ENCODE measurements at places on chromosomes 1 and 21.

- DNase-seq, result no peak
Observed at GRCh38 chr1:79006564-79006963, at the start of gene ADGRL4. ADGRL4 (minus strand) TSS chr1:79006730; CDS start chr1:79006654, 76 bp downstream.

GRCh38 chr21:25813917-25814316, 79.1 kb downstream of the GABPA start:
- DNase-seq, result no peak

DNA sequence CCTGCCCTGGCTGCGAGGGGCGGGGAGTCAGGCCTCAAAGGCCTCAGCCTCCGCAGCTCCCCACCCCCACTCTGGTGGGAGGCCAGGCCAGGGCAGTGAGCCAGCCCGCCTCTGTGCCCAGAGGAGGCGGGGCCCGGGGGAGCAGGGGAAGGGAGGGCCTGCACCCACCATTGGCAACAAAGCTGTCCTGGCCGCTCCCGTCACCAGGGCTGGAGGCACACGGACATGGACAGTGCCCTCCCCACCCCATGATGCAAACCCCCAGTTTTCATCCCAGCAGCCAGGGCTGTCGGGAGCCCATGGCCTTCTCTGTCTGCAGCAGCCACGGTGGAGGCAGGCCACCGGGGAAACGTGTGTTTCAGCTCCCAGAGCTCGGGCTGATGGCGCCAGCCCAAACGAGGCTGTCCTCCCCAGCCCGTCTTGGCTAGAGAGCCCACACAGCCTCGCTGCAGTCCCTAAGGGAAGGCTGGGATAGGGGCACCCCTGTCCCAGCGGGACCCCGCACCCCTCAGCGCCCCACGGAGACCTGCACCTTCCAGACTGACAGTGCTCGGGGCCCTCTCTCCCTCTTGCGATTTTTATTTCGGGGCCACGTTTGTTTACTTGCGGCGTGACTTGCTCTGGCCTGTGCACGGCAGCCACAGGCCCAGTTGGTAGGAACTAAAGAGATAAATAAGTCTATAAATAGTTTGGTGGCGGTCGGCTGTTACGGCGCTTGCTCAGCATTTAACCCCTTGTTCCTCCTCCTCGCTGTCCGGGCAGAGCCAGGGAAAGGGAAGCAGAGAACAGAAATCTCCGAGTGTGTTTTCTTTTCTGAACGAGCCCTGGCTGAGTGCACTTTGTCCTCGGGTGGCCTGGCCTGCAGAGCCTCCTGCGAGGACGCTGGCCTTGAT, 101.8 kb downstream of the PRDM16 start:
- no peak for DNase-seq

DNA sequence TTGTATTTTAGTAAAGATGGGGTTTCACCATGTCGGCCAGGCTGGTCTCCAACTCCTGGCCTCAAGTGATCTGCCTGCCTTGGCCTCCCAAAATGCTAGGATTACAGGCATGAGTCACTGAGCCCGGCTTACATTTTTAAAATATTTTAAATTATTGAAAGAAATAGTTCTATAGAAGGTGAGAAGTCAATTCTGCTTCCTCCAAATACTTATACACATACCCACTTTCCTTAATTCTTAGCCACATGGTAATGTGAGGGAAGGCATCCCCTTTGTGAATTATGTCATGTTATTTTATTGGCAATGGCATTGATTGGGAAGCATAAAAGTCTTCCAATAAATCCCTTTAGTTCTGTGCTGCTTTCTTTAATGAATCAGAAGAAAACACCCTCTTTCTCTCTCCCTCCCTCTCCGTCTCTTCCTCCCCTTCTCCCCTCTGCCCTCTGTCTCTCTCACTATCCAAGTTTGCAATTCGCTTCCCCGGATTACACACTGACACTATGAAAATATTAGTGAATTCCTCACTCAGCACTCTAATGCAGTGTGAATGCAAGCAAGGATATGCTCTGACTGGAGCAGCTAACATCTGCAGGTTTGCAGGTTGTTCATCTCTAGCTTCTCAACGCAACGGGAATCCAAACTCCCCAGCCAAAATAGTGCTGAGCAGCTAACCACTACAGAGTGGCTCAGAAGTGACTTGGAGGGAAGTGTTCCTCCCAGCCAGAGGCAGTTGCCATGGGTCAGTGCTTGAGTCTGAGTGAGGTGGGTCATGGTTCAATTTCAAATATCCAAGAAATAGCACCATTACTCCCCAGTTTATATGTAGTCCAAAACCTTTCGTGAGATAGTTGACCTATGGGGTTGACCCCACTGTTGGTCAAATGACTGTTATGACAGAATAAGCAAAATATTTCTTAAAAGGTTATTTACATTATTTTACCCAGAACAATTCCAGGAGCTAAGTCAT, 77.8 kb upstream of the CD55 start:
- no peak for DNase-seq

- no peak for DNase-seq
Observed at GRCh38 chr1:209729436-209729835, 24.8 kb downstream of the HSD11B1 start.

- DNase-seq, result no peak
Observed at GRCh38 chr1:37999430-38000232, 5.7 kb downstream of the FHL3 start.

- DNase-seq, result no peak
Observed at GRCh38 chr1:150961756-150962155, 12.9 kb downstream of the CERS2 start.

GRCh38 chr21:29187944-29188343, 57.5 kb downstream of the MAP3K7CL start:
- no peak for DNase-seq

- DNase-seq, result no peak
Observed at GRCh38 chr1:81044708-81045107, 756.0 kb upstream of the ADGRL2 start.

DNA sequence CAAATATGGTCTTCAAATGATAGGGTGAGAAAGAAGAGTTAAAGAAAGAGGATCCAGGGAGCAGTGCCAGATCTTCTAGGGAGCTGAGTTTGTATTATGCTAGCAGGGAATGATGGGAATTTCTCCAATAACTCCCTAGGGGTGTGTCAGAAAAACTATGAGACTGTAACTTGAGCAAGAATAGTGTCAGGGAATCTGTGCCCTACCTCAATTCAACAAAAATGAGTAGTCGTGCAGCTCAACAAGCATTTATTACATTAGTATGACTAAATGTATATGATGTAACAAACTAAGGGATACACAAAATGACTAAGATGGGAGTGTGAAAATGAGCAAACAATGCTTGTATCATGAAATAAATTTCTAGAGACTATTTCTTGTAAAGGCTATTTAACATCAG, 24.2 kb downstream of the SPAG17 start:
- no peak for DNase-seq

- no peak for DNase-seq
Observed at GRCh38 chr1:183002797-183003196, 20.4 kb upstream of the LAMC1 start.

- DNase-seq, result no peak
Observed at GRCh38 chr21:18157406-18157805, 87.2 kb upstream of the CHODL start.

GRCh38 chr1:159898527-159898926, 1.4 kb downstream of the CFAP45 start:
- DNase-seq, result no peak

DNA sequence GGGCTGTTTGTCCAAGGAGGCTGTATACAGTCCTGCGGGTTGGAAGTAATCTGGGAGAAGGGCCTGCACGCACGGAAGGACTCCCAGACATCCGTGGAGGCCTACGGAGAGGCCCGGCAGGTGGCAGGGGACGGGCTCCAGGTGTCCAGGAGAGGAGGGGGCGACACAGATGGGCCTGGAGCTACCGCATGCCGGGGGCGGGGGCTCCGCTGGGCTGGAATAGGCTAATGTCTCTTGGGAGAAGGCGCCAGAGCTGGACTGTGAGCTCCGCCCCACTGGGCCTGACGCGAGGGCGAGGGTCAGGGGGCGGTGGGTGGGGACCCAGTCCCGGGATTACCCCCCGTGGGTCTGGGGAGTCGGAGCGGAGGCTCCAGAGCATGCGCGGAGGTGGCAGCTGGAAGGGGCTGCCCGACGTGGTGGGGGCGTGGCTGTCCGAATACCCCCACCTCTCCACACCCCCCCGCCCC, 659 bp downstream of the AGO1 start:
- DNase-seq, result peak; percentile 34

- DNase-seq, result no peak
Observed at GRCh38 chr1:32241001-32241763, 5.8 kb upstream of the FAM167B start.

DNA sequence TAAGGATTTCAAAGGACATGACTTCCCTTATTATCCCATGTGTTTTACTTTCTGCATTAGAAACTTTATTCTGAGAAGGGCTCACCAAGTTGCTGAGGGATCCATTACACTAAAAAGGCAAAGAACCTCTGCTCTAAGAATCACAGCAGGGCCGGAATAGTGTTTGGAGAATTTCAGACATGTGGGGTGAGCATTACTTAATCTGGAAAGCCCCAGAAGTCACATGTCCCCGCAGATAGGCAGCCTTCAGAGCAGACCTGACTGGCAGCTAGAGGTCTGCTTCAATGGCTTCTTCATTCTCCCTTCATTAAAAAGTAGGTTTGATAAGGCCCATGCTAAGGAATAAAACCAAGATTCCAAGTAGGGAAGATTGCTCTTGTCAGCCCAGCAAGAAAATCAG, 52.6 kb upstream of the RBM15 start:
- no peak for DNase-seq

DNA sequence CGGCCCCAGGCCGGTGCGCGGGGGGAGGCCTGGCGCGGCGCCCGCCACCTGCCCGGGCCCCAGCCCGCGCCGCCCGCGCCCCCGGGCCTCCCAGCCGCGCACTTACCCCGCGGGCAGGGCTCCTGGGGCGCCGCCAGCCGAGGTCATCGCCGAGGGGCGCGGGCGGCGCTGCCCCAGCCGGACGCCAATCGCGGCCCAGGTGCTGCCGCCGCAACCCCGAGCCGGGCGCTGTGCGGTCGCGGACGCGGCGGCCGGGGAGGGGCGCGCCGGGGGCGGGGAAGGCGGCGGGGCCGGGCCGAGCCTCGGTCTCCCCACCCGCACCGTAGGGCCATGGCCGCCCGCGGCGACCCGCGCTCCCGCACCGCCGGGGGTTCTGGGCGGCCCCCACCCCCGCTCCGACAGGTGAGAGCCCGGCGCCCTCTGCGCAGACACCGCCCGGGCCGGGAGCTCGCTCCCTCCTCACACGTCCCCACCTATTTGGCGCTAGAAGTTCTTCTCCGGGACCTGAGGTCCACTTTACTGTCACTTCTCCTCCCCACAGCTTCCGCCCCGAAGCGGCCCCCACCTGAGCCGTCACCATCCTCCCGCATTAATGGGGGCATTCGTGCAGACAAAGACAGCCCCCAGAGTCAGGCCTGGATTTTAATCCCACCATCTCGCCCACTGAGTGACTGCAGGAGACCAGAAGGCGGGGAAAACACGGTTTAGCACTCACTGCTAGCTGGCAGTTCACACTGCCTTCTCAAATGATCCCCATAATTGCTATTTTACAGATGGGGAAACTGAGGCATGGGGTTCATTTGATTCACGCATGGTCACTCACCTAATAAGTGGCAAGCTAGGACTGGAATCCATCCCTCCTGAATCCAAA, at the start of gene TTC39A:
TTC39A (minus strand) TSS at position 232 of the 871 bp plus-strand sequence; CDS start at position 147, 85 bp downstream.
- no peak for DNase-seq

GRCh38 chr1:59506952-59507351, 210.1 kb downstream of the FGGY start:
- no peak for DNase-seq

- DNase-seq, result no peak
Observed at GRCh38 chr21:34530261-34530660, 18.3 kb upstream of the KCNE1 start.

DNA sequence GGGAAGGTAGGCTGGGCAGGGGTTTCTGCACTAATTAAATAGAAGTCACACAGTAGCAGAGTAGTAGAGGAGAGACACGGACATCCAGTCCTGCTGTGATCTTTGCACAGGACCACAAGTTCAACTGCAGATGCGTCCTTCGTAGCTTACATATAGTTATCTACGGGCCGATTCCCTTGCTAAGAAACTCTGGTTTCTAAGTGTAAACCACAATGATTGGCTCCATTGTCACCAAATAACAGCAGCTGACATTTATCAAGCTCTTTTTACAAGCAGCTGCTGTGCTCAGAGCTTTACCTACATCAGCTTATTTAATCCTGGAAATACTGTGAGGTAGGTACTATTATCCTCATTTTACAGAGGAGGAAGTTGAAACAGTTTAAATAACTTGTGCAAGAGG, 3.1 kb downstream of the SLC45A3 start:
- DNase-seq, result peak; percentile 9

DNA sequence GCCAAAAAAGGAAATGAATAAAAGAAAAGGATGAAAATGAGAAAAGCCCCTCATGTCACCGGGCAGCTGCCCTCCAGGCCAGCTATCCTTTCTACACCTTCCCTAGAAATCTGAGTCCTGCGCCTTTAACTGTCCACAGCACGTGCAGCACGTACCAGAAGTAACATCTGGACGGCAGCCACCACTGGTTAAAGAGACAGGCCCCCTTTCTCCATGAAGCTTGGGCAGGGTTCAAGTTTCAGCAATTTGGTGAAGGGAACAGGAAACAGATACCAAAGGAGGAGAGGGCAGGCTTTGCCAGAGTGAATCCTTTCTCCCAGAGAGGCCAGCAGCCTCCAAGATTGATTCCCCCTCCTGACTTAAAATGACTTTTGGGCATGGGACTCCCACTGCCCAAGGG, 3.6 kb upstream of the KIAA2013 start:
- DNase-seq, result peak; percentile 44

DNA sequence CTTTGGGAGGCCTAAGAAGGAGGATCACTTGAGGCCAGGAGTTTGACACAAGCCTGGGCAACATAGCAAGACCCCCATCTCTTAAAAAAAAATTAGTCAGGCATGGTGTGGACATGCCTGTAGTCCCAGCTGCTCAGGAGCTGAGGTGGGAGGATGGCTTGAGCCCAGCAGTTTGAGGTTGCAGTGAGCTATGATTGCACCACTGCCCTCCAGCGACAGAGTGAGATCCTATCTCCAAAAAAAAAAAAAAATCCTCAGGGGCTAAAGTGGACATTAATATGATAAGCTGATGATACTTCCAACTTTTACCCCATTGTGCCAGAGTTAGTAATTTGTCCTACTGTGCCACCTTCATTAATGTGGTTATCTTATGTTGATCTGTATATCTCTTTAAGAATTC, 327.8 kb upstream of the FMN2 start:
- no peak for DNase-seq

DNA sequence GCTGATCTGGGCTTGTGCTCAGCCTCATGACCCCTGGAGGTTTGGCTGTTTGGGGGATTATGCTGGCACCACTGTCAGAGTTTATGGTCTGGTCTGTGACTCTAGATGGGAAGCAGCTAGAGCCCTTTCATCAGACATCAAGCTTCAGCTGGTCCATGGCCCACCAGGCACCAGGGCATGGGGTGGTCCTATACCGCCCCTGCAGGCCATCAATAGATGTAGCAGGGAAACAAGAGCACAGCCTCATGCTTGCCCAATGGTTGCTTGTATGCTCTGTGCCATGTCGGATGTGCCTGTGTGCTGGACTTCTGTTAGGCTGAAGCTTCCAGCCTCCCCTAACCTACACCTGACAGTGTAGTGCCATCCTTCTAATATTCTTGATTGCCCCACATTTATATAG, 71.1 kb upstream of the CD34 start:
- DNase-seq, result peak; percentile 25

DNA sequence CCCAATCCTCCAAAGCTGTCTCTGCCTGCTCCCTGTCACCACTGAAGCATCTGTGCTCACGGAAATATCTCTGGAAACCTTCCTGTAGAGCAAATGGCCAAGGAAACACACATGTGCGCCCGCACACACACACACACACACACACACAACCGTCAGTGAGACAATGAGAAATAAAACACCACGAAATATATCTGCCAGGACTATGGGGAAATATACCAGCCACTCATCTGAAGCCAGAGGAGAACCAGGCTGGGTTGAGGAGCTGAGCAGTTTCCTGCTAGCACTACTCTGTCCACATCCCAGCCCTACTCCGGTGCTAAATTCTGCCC, 25.1 kb upstream of the PLXNA2 start:
- no peak for DNase-seq

All from Jurkat, Clone E6-1 (cell line).